AG09309 (cell line): ENCODE measurements at places on chromosomes 2 and 18.

GRCh38 chr2:42342795-42343241 is 18.2 kb downstream of the COX7A2L start:
- no peak for DNase-seq

DNA sequence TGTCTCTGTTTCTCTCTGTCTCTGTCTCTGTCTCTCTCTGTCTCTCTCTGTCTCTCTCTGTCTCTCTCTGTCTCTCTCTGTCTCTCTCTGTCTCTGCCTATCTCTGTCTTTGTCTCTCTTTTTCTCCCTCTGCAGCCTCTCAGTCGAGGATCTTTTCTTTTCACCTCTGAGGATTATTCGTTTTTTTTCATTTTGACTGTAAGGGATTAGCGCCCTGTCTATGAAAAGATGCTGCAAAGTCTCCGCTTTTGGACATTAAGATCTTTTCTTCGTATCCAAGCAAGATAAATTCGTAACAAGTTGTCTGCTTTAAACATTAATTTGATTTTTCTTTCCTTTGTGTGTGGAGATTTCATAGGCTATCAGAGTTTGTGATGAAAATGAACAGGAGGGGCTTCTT is 191.2 kb upstream of the TPO start:
- DNase-seq: no peak

GRCh38 chr18:49510393-49511115 is 23.5 kb upstream of the C18orf32 start:
- no peak for DNase-seq

- peak; percentile 47 for DNase-seq
Observed at GRCh38 chr2:46690825-46691224, 211.5 kb downstream of the TMEM247 start.

DNA sequence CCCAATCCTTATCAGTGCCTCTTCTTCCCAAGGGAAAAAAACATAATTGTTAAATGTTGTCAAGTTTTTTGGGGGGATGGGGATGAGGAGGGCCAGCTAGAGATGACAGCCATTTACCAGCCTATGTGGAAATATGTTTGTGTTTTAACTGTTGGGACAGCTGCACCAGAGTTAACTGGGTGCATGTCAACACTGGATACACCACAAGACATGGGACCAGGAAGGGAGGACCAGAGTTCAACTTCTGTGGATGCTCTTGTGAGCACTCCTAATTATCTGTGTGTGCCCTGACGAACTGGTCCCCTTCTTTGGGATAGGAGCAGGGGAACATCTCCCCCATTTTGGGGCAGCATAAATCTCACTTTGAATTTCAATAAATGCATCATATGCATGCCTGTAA is 66.1 kb upstream of the FZD5 start:
- no peak for DNase-seq

- no peak for DNase-seq
Observed at GRCh38 chr2:175195012-175195411, 13.5 kb upstream of the ATP5MC3 start.

DNA sequence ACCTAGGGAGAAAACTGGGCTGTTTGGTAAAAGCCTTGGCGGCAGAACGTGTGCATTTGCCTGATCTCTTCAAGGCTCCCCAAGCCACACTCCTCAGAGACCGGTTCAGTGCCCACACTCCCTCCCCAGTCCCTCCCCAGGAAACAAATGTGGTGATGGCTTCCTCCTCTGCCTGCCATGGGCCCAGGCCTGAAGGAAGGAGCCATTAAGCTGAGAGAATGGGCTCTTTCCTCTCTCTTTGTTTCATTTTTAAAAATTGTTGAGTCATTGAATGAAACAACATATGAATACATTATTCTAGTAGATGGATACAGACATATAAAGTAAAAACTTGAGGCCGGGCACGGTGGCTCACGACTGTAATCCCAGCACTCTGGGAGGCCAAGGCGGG is 50.6 kb upstream of the YWHAQ start:
- no peak for DNase-seq

DNA sequence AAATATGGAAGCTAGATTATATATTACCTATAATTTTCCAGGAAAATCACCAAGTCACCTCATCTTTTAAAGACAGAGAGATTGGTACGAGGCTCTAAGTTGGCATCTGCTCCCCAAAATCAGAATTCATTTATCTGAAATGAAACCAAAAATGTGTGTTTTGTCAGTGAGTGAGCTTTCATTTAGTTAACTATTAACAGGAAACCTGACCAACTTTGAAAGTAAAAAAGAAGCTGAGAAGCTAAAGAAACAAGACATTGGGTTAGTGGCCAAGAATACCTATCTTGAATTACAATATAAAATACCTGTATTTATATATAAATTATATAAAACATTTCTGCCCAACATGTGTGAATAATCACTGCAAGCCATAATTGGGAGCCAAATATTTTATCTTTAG is 1.9 kb downstream of the MPPE1 start:
- no peak for DNase-seq

- no peak for DNase-seq
Observed at GRCh38 chr2:203697190-203697589, 9.2 kb upstream of the CD28 start.
